Caudate nucleus (tissue), 63 donors: ENCODE measurements at places on chromosomes 7 and 10.

GRCh38 chr7:51344406-51345138 is 28.0 kb upstream of the COBL start:
- DNase-seq = no peak

DNA sequence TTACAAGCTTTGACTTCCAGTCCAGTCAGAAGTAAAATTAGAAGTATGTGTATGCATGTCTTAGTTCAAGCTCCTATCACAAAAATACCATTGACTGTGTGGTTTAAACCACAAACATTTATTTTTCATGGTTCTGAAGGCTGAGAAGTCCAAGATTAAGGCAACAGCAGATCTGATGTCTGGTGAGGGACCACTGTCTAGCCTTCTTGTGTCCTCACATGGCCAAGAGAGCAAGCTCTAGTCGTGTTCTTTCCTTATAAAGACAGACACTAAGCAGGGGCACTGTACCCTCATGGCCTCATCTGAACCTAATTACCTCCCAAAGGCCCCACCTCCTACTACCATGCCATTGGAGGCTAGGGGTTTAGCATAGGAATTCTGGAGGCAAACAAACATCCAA is 41.3 kb upstream of the ARL4A start:
- no peak for DNase-seq

DNA sequence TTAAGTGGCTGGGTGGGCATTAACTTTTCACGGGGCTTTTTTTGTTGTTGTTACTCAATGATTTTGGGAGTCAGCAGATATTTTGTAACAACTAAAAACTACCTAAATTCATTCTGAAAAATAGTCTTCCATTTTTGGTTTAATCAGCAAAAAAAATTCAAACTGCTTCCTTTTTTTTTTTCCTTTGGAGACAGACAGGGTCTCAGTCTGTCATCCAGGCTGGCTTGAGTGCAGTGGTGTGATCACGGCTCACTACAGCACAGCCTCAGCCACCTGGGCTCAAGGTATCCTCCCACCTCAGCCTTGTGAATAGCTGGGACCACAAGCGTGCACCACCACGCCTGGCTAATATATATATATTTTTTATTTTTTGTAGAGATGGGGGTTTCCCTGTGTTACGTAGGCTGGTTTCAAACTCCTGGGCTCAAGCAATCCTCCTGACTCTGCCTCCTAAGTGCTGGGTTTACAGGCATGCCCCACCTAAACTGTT is 36.5 kb downstream of the SKIDA1 start:
- DNase-seq = no peak

DNA sequence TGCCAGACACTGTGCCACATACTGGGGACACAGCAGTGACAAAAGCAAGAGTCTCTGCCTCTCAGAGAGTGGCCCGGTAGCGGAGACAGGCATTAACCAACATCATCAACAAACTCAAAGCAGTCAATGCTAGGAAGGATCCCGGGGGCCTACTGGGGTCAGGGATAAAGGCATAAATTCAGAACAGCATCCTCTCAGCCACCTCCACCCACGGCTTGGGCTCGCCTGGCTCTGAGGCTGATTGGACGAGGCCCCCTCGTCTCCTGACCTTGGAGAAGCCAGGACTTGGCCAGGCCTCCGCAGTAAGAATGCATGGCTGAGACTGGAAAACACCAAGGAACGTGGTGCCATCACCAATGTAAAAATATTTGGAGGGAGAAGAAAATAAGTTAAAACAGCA is 102.1 kb downstream of the ARHGAP22 start:
- no peak for DNase-seq

GRCh38 chr10:111295788-111296187 is 219.0 kb downstream of the ADRA2A start:
- DNase-seq = no peak

DNA sequence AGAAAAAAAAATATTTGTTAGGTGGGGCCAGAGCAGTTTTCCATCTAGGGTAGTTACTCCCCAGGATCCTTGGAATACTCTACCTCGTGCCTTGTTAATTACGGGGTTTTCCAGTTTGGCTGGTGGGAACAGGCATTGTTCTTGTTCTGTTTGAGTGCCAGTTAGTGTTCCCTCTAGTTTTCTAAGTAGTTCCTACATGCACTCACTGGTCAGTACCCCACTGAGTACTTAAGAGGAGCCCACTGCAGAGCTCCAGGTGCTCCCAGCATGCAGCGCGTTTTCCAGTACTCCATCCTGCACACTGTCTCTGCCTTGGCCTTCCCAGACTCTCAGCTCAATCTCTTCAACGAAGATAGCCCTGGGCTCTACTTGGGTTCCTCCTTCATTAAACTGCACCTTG is 58.0 kb downstream of the AHCYL2 start:
- DNase-seq = no peak

DNA sequence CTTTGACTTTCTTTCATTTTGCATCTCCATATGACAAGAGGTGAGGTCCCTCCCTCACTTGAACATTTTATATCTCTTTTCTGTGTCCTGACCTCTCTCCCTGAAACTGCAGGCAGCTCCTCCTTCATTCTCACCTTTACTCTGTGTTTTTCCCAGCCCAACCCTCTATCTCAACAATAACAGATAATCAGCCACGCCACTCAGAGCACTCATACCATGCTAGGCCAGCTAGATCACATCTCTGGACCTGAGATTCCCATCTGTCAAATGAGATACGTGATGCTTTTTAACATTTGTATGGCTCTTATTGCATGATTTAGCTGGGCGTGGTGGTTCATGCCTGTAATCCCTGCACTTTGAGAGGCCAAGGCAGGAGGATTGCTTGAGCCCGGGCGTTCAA is 63.1 kb upstream of the PDCD4 start:
- DNase-seq = no peak

GRCh38 chr10:102460836-102461186 is 9.5 kb upstream of the C10orf95 start:
- DNase-seq = no peak

DNA sequence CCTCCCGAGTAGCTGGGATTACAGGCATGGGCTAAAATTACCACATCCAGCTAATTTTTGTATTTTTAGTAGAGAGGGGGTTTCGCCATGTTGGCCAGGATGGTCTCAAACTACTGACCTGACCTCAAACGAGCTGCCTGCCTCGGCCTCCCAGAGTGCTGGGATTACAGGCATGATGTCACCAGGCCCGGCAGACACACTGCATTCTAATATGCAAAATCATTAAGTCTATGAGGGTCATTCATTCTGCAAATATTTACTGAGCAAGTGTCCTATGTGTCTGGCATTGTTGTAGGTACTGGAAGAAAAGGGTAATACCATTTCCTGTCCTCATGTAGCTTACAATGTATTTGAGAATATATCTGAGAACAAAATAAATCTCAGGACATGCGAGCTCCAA is 2.7 kb downstream of the PUS7 start:
- DNase-seq = no peak
